ENCODE measurements at places on chromosomes 16 and 17. TPM values are rescaled to one million over a fixed set of nuclear protein-coding genes. Genes with fewer than 3 reads are reported as not detected.

DNA sequence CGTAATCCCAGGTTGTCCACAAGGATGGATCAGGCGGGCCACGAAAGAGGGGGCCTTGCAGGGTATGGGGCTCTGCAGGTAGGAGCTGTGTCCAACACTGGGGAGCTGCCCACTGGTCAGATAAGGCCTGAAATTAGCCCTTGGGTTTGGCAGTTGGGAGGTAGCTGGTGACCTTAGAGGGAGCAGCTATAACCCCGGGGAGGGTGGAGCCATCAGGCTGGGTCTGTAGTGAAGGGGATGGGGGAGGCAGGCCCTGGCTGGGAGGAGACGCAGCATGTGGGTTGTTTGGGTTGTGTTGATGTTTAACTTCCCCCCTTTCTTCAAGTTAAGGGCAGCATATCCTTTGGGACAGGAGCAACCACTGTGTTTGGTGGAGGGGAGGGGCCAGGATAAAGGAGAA lies 5.9 kb downstream of the MLLT6 start:
- no peak for DNase-seq
- peaks cover 8% of the 10 kb centered on the region for H3K4me1 ChIP-seq
- peaks cover 82% of the 10 kb centered on the region for H3K36me3 ChIP-seq
- no peaks in the 10 kb centered on the region for H3K27me3 ChIP-seq

GRCh38 chr17:33688771-33689170 lies 395.7 kb upstream of the ASIC2 start:
- no peaks in the 10 kb centered on the region for H3K4me1 ChIP-seq
- DNase-seq, result no peak
- no peak overlapping the region for H3K27ac ChIP-seq
- no peak overlapping the region for H3K4me3 ChIP-seq
- no peaks in the 10 kb centered on the region for H3K36me3 ChIP-seq
- H3K27me3 ChIP-seq, result peaks cover 5% of the 10 kb centered on the region

ABI3 gene
- 15.1 TPM for polyA plus RNA-seq

DNA sequence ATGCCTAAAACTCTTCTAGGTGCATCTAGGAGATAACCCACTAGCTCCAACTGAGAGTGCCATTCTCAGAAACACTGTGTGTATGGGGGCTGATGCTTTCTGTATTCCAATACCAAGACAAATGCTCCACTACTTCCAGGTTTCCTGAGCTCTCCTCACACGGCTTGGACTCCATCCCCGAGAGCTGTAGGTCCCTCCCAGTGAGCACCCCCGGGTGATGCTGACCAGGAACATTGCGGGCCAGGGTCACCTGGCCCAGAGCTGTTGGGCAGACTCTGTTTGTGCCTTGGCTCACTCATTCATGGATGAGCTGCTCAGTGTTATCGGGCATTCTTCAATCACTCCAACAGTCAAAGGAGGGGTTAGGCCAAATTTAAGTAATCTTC lies 7.0 kb downstream of the CUEDC1 start:
- H3K27me3 ChIP-seq, result no peaks in the 10 kb centered on the region
- peak overlapping the region; percentile 84 for H3K27ac ChIP-seq
- H3K36me3 ChIP-seq, result no peaks in the 10 kb centered on the region
- DNase-seq, result no peak

DNA sequence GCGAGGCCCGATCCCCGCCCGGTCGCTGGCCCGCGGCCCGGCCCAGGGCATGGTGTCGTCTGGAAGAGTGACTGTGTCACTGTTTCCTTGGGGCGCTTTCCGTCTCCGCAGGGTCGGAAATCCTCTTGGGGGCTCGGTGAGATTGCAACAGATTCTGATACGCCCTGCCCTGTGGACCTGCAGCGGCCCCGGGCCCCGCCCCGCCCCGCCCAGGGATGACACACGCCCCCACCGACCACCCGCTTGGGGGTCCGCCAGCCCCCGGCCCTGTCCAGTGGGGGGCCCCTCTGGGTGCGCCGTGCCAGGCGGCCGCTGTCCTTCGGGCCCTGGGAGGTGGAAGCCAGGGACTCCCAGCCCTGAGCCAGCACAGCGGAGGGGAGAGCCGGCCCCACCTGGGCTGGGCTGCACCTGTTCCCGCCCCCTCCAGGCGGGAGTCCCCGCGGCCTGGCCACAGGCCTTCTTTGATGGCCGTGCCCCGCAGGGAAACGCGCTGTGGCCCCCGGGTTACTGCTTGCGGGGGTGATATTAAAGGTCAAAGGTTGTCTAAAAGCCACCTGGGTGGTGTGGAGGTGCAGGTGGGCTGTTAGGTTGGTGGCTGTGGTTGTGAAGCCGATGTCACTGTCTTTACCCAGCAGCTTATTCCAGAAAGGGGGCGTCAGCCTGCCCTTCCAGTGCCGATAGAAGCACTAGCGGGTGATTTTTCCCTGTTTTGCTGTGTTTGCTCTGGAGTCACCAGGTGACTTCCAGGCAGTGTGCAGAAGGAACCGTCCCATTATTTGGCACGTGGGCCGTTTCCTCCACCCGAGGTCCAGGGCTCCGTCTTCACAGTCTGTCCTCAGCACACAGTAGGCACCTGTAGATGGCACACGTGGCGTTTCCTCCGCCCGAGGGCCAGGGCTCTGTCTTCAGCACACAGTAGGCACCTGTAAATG lies 752 bp downstream of the TBC1D24 start:
- peaks cover 17% of the 10 kb centered on the region for H3K27me3 ChIP-seq
- H3K36me3 ChIP-seq, result no peaks in the 10 kb centered on the region
- no peak overlapping the region for H3K27ac ChIP-seq

PYY gene
- polyA plus RNA-seq, result not detected

DNA sequence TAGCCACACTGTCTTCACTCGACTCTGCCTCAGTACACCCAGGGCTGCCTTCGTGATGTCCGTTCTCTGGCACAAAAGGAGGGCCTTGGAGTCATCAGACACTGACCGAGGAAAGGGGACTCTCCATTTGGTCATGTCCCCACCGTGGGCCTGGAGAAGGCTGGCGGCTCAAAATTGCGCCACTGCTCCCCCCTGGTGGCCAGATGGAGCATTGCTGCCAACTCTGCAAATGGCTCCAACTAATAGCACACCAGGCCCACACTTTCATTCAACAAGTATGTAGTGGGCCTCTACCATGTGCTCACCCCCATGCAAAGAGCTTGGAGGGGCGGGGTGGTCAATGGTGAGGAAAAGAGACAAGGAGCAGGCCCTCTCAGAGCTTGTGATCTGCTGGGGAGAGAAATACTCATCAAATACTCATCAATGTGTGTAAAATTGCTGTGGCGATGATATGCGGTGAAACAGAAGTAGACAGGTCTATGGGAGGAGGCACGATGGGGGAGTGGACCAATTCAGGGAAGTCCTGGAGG lies 5.2 kb upstream of the GRIN2C start:
- peak overlapping the region; percentile 45 for H3K27ac ChIP-seq
- no peaks in the 10 kb centered on the region for H3K36me3 ChIP-seq
- H3K27me3 ChIP-seq, result no peaks in the 10 kb centered on the region
- peak; percentile 80 for DNase-seq

- H3K27ac ChIP-seq, result no peak overlapping the region
- H3K27me3 ChIP-seq, result no peaks in the 10 kb centered on the region
- DNase-seq, result no peak
- H3K36me3 ChIP-seq, result no peaks in the 10 kb centered on the region
These were observed 93.2 kb downstream of the ELAC2 start for GRCh38 chr17:12924614-12925013.

DNA sequence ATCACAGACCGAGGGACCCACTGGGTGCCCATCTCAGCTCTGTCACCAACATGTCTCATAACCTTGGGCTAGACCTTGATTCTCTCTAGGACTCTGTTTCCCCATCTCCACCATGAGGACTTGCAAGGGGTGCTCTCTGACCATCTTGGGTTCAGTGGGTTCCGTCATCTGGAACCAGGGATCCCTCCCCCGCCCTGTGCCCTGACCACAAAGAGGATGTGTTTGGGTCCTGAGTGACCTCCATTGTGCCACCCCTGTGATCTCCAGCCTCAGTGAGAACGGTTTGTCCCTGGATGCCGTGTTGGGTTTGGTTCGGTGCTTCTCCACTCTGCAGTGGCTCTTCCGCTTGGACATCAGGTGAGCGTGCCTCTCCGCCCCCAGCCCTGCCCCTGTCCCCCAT lies 49.1 kb upstream of the CPNE2 start:
- no peaks in the 10 kb centered on the region for H3K4me1 ChIP-seq
- no peaks in the 10 kb centered on the region for H3K36me3 ChIP-seq
- no peak for DNase-seq
- H3K27ac ChIP-seq, result no peak overlapping the region
- H3K27me3 ChIP-seq, result no peaks in the 10 kb centered on the region
- no peak overlapping the region for H3K4me3 ChIP-seq

HBZ gene
- polyA plus RNA-seq, result not detected

GDE1 gene
- polyA plus RNA-seq, result 20.1 TPM

IGF2BP1 gene
- not detected for polyA plus RNA-seq

DNA sequence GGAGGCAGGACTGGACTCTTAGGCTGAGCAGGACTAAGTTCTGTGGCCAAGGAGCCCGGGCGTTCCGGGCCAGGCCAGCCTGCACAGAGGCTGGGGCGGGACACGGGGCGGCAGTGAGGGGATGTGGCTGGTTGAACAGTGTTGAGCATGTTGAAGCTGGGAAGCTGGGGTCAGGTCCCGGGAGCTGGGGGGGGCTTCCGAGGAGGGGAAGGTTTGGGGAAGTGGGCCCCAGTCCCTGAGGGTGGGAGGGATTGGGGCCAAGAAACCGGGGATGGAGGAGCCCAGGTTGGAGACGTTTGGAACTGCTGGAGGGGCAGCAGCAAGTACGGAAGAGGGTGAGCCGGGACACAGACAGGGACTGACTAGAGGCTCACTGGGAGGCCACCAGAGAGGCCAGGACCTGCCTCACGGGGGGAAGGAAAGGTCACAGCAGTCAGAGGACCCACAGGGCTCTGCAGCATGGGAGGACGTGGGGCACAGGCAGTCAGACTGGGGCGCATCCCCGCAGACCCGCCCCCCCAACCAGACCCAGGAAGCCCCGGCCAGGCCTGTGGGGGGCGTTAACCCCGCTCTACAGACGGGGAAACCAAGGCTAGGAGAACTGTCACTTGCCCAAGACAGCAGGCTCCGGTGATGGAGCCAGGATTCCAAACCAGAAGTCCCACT lies 9.5 kb downstream of the TAX1BP3 start:
- H3K27ac ChIP-seq, result peak overlapping the region; percentile 83
- H3K36me3 ChIP-seq, result peaks cover 19% of the 10 kb centered on the region
- H3K27me3 ChIP-seq, result no peaks in the 10 kb centered on the region
- H3K4me3 ChIP-seq, result no peak overlapping the region
- no peak for DNase-seq
- H3K4me1 ChIP-seq, result peaks cover 26% of the 10 kb centered on the region

ARL6IP1 gene
- 88.1 TPM for polyA plus RNA-seq

SLC38A8 gene
- 0.31 TPM for polyA plus RNA-seq

RDM1 gene
- polyA plus RNA-seq, result not detected

TNFSF12 gene
- polyA plus RNA-seq, result 18.8 TPM

DNA sequence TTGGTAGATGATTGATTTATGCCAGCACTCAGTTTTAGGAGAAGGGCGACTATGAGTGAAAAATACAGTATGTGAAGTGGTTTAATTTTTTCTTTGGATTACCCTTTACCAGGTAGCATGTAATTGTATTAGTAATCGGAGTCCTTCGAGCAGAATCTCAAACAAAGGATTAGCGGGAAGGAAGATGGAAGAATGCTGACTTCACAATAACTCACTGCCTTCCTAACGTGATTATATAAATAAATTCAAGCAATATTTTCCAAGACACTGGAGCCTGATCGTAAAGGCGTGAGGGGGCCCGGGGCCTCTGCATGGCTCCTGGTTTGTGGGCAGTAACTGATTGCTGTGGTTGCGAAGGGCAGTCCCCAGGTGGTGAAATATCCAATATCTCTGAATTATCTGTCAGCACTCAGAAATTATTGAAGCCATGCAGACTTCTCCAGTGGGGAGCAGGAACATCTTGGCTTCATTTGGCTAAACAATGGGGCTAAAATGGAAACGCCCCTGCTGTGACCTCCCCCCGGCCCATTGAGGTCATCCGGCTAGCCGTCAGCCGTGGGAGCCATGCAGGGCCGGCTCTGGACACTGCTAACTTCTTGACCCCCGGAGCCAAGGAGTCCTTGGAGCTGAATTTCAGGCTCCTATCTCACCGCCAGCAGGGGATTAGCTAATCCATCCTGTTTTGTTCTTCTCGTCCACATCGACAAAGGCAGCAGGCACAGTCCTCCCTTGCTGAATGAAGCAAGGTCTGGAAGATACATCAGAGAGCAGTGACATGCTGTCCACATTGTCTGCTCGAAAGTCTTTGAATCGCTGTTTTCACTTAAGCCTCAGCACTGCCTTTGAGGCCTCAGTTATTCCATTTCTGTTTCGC lies 295.9 kb upstream of the N4BP1 start:
- no peaks in the 10 kb centered on the region for H3K36me3 ChIP-seq
- no peaks in the 10 kb centered on the region for H3K27me3 ChIP-seq
- no peak overlapping the region for H3K27ac ChIP-seq
- DNase-seq, result no peak

KANSL1 gene
- 32.1 TPM for polyA plus RNA-seq

DOC2B gene
- 11.3 TPM for polyA plus RNA-seq

EPX gene
- not detected for polyA plus RNA-seq

DNA sequence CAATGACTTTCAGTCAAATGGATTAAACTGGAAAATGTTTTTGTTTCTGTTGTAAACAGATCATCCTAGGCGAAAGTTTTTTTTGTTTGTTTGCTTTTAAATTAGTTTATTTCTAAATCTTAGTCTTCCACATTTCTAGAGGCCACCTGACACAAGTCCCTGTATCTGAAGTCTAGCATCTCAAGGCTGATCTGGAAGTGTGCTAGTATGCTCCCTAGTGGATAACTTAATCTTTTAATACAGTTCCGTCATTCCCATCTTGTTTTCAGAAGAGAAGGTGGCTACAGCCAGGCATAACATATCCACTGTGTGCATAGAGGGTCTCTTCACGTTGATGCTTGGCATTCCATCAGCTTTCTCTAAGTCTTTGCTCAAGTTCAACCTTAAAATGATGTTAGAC lies 7.6 kb downstream of the IFT20 start:
- DNase-seq, result no peak
- H3K36me3 ChIP-seq, result peaks cover 43% of the 10 kb centered on the region
- H3K4me3 ChIP-seq, result no peak overlapping the region
- H3K4me1 ChIP-seq, result peaks cover 9% of the 10 kb centered on the region
- H3K27me3 ChIP-seq, result no peaks in the 10 kb centered on the region

MAP2K3 gene
- polyA plus RNA-seq, result 37.4 TPM

Measured in adrenal gland (tissue), 19 donors.